ENCODE measurements at places on chromosomes 16 and 17.
A peak's percentile ranks its signal among the peaks of the same experiment; 100 is the strongest.

DNA sequence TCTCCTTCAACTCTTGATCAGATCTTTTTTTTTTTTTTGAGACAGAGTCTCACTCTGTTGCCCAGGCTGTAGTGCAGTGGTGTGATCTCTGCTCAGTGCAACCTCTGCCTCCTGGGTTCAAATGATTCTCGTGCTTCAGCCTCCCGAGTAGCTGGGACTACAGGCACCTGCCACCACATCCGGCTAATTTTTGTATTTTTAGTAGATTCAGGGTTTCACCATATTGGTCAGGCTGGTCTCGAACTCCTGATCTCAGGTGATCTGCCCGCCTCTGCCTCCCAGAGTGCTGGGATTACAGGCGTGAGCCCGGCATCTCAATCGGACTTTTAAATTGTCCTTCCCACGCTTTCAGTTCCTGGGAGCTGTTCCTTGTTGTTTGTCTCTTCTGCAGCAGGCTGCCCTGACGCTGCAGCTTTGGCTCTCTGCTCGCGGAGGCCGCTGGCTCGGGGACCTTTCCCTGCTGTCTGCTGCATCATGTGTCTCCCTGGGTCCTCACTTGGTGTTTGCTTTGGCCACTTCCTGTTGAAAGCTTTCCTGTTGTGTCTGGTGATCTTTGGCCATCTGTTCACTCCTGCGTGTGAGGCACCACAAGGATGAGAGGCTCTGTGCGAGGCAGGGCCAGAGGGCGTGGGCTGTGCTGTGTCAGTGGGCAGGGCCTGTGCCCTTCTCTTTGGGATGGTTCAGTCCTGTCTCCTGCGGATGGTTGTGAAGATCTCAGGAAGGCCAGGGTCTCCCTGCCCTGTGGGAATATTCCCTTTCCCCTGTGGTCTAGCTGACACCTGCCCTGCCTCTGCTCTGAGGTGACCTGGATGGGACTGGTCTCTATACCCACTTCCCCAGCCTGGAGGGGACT is 18.4 kb upstream of the CAPN15 start:
- no peak for DNase-seq

GRCh38 chr16:82016964-82017363 is 5.7 kb upstream of the SDR42E1 start:
- DNase-seq, result peak; percentile 46

GRCh38 chr16:82655072-82655714 is 28.4 kb downstream of the CDH13 start:
- DNase-seq, result peak; percentile 57

- no peak for DNase-seq
Measured at GRCh38 chr16:62872339-62872738, 836.1 kb upstream of the CDH8 start.

GRCh38 chr17:9255833-9256232 is 234.5 kb downstream of the NTN1 start:
- DNase-seq, result no peak

- no peak for DNase-seq
Measured at GRCh38 chr17:34135841-34136240, 119.2 kb upstream of the CCL2 start.

DNA sequence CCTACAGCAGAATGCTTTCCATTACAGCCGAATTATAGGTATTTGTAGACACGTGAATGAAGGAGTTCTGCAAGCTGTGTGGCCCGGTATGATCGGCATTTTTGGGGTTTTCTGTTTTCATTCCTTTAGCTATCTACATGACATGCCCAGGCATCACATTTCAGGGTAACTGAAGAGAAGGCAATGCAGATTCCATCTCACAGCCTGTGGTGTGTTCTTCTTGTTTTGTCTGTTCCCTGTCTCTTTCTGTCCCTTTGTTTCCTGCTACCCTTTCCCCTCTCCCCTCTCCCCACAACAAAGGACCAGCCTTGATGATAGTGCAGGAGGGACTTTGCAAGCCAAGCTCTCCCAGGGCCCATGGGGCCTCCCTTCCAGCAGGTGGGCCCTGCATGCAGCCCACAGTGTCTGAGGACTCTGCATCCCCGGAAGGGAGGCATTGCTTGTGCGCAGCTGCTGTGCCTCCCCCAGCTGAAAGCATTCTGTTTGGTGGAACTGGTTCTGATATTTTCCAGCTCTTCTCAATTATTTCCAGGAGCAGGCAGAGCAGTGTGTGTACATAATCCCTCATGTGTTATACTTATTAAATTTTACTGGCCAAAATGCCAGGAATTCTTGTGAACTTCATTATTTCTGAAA is 207.4 kb downstream of the RPTOR start:
- no peak for DNase-seq

DNA sequence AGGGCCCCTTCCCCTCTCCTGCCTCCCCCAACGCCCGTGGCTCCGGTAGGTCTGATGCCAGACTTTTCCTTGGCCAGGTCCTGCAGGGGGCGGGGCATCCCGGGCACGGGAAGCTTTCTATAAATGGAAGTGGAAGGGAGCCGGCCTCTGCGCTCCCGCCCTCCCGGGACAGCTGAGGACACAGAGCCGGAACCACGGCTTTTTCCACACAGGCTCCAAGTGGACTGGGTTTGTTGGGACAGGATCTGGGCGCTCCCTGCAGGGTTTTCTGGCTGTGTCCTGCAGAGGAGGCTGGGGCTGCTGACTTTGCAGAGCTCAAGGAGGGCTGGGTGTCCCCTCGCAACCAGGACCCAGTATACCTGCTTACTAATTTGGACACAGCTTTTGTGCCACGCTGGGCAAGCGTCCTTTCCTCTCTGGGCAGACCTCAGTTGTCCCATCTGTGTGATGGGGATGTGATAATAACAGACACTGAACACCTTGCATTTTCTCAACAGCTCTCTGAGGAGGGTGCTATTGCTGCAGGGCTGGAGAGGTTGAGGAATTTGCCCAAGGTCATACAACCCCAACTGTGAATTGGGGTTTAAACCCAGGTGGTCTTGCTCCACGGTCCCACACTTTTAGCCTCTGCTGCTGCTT is 1.8 kb downstream of the TNS4 start:
- DNase-seq, result no peak

DNA sequence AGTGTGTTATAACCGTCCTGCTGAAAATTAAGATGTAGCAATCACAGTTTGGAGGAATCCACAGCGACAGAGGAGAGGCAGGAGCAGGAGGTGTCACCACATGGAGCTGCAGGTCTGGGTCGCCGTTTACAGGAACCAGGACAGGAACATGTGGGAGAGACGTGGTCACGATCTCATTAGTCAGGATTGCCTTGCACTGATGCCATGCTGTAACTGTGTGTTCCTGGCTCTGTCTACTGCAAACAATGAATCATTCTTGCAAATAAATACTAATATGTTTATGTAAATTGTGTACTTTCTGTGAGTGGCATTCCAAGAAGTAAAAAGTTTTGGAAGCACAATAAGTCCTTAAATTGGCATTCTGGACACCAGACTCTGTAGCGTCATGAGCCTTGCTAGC is 271.8 kb downstream of the CPPED1 start:
- no peak for DNase-seq

DNA sequence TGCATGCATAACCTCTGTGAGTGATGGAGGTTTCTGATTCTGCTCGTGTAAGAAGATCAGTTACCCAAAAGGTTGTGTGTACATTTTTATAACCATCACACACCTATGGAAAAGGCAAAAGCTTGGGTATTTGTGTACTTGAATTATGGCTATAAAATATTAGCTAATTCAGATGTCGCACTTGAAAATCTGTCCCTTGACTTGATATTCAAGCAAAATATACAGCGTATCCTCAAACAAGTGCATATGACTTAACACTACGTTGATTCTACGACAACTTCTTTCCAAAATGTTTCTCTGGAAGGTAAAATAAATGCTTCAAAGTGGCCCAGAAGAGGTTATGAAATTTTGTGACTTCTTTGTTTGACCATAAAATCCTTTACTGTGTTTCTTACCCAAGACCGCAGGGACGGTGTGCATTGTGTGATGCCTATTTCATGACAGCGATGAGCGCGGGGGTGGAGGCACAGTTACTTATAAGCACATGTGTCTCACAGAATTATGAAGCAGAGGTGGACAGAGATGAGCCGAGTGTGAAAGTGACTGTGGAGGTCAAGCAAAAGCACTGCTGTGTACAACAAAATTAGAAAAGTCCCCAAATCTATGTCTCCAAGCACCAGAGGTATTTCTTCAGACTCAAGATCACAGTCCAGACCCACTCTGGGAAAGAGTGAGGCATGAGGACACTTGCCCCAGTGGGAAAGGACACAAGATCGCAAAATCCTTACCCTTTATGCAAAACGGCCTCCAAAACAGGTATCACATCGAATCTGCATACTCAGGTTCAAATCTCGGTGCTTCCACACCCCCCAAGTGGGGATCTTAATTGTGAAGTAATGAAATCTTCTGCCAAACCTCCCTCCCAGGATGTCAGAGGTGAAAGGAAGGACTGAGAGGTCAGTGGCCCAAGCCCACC is 4.1 kb upstream of the HOXB9 start:
- no peak for DNase-seq

GRCh38 chr17:77163001-77163400 is 22.2 kb downstream of the SEC14L1 start:
- DNase-seq, result no peak

Measured in AG09309 (cell line).